Suppressor macrophage treated with lipopolysaccharide for 4 hours (primary cell): ENCODE measurements at places on chromosomes 3 and 15.

DNA sequence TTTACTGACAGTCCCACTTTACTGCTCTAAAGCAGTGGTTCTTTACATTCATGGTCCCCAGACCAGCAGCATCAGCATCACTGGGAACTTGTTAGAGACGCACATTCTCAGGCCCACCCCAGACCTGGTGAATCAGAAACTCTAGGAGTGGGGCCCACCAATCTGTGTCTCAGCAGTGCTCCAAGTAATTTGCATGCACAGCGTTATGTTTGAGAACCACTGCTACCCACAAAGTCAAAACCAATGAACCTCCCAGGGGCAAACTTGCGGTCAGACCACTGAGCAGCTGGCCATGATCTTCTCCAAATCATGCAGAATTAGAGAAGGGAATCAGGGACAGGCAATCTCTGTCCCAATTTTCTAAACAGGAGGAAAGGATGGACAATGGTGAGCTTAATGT, 58.5 kb downstream of the ST8SIA2 start:
- DNase-seq: no peak

DNA sequence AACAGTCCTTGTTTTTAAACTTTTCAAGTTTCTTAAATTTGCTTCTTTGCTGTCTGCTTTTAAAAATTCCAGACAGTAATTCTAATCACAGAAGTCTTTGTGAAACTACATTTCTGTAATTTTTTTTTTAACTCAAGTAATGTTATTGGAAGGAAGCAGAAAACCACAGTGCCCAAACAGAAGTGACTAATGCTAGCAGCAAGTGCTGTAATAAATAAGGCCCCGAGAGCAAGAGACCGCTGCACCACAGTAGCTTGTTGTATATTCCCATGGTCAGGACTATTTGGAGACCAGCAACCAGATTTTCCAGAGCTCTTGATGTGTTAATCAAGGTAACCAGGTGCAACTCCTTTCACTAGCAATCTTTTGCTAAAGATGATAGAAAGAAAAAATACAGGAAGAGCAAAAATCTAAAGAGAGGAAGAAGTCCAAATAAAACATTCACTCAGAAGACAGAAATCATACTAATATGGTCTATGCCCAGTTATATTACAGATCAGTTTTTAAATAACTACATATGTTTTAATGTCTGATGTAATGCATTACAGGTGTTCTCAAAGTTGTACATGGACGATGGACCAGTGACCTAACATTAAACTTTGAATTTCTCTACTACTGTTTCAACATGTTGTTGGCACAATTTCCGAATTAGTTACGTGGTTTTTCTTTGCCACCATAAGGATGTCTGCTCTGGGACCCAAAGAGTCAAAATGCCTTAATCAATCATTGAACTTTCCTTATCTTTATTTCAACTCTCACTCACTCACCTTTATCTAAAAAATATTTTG, 36.4 kb downstream of the WWTR1 start:
- DNase-seq: peak; percentile 54

DNA sequence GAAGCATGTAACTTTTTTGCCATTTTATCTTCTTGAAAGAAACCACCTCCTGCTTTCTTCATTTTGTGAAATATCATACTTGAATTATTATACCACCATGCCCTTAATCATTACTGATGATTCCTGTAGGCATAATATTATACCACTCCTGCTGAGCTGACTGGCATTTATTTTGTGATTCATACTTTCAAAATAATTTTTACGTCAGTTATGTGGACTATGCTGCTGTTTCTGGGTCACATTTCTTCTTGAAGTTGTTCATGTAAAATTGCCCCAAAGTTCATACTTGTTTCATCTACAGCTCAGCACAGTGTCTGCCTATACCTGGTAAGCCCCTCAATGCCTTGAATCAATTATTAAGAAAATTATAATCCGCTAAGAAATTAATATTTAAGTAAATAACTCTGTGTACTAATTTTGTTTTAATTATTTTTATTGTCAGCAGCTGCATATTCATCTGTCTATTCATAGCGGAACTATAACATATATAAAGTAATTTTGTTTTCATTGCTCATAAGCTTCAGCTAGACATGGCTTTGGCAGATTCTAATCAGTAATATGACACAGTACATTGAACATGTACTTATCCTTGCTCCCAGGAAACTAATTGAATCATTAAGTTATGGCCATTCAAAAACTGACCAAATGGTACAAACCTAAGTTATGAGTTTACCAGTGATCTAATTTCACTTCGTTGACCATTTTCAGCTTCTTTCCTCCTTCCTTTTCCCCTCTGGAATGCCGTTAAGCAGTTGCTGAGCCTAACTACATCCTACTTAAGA, 160.0 kb downstream of the NAALADL2 start:
- DNase-seq: no peak

DNA sequence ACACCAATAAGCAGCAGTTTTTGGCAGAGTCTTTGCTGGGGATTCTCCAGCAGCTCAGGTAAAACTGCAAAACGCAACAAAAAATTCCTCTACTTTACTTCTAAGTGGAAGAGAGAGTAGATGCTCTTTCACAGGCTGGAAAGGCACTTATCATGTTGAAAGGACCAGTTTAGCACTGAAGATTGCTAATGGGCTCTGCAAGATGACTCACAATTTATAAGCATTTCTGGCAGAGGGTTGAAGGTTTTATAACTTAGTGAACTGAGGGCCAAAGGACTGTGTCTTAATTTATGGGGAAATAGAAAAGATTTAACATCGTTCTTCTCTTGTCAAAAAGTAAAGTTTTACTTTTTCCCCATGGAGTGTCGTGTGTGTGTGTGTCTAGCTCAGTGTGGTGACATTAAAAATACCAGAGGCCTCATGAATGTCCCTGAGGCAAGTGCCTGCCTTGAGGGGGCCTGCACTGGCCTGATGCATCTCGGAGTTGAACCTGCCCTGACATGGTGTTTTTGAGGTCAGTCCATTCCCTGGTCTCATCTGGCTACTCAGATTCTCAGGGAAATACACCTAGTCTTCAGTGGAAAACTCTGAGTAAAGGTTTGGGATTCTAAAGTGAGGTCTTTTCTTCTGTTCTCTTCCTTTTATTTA, 1092.0 kb downstream of the NAALADL2 start:
- no peak for DNase-seq

DNA sequence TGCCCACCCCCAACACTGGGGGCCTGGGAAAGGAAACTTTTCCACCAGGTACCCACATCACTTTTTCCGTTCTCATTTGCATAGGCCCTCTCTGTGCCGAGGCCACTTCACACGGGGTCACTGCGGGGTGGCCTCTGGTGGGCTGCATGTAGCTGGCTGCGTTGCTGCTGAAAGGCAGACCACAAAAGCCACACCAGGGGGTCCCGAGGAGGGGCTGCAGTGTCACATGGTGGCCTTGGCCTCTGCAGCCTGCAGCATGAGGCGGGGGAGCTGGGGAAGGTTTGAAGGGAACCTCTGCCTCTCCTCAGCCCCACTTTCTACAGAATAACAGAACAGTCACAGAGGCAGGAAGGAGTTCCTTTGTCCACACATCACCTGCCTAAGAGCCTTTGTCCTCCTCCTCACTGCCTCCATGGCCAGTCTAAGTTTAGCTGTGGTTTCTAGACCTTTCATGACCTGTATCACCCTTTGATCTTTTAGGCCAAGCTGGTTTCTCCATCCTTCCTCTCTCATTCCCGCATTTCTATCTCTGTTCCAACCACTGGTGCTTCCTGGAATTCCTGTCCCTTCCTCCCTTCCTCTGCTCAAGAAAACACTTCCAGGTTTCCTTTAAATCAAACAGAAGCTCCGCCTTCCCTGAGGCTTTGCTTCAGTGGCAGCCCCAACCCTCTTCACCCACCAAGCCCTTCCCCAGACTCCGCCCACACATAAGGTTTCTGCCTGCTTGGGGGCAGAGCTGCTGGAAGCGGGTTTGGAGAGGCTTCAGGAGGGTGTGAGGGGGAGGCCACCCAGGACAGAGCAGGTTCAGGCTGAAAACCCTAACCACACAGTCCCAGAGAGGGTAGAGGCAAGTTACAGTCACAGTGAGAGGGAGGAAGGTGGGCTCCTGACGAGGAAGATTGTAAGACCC, 150.7 kb upstream of the TLE3 start:
- no peak for DNase-seq

GRCh38 chr3:171646357-171647133, 163.7 kb downstream of the PLD1 start:
- DNase-seq: peak; percentile 47

DNA sequence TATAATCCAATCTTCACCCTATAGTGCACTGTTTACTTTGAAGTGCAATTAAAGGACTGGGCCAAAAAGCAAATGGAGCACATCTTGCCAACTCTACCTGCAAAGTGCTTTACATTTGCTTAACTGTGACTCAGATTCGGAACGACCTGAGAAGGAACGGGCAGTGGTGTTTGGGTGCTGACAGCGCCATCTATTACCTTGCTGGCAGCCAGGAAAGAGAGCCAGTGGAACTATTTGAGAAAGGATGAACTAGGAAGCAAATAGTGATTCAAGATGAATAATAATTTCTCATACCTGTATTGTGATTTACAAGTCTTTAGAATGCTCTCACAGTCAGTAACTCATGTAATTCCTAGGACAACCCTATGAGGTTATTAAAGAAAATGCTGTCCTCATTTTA, 312.9 kb downstream of the PDCD6IP start:
- DNase-seq: no peak

DNA sequence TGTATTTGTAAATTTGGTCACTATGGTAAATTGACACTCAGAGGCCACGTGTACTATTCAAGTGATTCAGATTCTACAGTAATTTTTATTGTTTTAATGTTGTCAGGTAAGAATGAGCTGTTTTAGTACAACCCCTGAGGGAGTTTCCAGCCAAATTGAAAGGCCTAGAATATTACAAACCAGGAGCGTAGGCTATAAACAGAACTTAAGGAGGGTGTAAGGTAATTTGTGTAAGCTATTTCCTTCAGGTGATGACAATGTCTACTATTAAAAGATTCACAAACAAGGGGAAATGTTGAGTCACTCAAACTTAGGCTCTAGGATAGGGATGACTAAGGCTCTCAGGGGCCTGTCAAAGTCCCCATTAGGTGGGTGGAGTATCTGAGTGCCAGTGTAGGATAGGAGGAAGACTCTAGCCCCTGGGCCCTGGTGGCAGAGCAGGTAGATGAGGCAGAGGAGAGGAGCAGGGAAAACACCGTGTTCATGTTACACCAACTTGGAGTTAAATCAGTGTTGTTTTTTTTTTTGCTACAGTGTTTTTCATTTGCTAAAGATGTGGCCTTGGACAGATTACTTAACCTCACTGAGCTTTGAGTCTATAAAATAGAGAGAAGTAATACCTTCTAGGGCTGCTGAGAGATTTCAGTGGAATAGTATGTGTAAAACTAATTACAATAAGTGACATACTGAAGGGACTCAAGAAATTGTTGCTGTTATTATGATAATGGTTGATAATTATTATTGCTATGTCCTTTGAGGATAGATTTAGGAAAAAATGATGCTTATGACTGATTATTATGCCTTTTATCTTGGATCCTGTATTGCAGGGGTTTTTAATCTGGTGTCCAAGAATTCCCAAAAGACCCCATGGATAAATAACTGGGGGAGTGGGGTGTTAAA, 10.3 kb downstream of the TM4SF1 start:
- peak; percentile 23 for DNase-seq

- DNase-seq: no peak
These were observed 17.3 kb downstream of the IGSF10 start for GRCh38 chr3:151443583-151443982.
